GM23338 (cell line): ENCODE measurements at places on chromosomes 3 and 15. TPM values are rescaled to one million over a fixed set of nuclear protein-coding genes. Genes with fewer than 3 reads are reported as not detected.

Gene AGBL1
- total RNA-seq = 0.03 TPM in 1 of 2 replicates, not detected in the other

Gene FETUB
- not detected in 2 replicates for total RNA-seq

GRCh38 chr3:46542344-46542743 lies 23.8 kb downstream of the LRRC2 start:
- H3K27me3 ChIP-seq = no peaks in the 10 kb centered on the region
- H3K36me3 ChIP-seq = no peaks in the 10 kb centered on the region
- no peak overlapping the region for H3K4me3 ChIP-seq
- no peak for DNase-seq
- no peak overlapping the region for H3K27ac ChIP-seq

DNA sequence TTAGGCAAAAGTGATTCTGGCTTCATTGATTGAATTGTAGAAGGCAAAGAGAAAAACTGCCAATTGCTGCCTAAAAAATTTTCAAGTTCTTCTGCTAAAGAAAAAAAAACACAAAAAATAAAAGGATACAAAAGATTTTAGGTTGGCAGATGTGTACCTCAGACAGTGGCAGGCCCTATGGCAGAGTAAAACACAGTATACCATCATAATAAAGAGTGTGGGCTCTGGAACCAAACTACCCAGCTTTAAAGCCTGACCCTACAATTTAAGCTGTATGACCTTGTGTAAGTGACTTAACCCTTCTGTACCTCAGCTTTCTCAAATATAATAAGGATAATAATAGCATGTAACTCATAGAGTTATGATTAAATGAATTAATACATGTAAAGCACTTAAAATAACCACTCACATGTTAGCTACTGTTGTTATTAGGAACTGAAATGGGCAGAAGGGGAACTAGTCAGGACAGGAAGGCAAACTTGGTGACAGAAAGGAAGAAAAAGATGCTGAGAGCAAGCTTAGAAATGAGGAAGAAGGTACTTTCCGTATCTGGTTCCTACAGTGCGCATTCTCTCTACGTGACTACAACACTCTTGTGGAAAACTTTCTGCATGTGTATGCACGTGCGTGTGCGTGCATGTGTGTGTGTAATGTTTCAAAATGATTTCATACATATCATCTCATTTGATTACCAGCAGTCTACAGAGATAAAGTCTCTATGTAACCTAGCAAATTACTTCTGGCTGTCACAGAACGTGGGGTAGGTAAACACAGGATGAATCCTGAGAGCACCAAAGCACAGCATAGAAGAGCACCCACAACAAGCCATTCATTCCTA lies 13.6 kb upstream of the GATM start:
- no peaks in the 10 kb centered on the region for H3K36me3 ChIP-seq
- H3K27ac ChIP-seq = no peak overlapping the region
- peaks cover 20% of the 10 kb centered on the region for H3K27me3 ChIP-seq
- H3K4me3 ChIP-seq = no peak overlapping the region
- no peak for DNase-seq
- no peaks in the 10 kb centered on the region for H3K4me1 ChIP-seq

DNA sequence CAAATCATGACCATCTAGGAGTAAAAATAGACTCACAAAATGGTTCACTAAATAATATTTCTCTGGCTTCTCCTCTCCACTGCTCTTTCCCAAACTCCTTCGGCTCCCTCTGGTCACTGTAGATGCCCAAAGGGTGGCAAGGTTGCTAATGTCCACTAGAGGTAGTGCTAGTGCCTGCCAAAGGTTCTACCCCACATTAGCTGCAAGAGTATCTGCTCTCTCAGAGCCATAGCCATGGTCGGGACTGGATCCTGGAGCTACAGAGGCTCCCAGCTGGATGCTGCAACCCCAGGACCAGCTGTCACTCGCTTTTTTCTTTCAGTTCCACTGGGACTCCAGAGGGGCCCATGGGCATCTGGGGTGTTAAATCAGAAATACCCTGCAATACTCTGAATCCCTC lies 8.5 kb downstream of the HTR3D start:
- no peak overlapping the region for H3K4me3 ChIP-seq
- DNase-seq = peak; percentile 75
- H3K36me3 ChIP-seq = no peaks in the 10 kb centered on the region
- H3K4me1 ChIP-seq = no peaks in the 10 kb centered on the region

DNA sequence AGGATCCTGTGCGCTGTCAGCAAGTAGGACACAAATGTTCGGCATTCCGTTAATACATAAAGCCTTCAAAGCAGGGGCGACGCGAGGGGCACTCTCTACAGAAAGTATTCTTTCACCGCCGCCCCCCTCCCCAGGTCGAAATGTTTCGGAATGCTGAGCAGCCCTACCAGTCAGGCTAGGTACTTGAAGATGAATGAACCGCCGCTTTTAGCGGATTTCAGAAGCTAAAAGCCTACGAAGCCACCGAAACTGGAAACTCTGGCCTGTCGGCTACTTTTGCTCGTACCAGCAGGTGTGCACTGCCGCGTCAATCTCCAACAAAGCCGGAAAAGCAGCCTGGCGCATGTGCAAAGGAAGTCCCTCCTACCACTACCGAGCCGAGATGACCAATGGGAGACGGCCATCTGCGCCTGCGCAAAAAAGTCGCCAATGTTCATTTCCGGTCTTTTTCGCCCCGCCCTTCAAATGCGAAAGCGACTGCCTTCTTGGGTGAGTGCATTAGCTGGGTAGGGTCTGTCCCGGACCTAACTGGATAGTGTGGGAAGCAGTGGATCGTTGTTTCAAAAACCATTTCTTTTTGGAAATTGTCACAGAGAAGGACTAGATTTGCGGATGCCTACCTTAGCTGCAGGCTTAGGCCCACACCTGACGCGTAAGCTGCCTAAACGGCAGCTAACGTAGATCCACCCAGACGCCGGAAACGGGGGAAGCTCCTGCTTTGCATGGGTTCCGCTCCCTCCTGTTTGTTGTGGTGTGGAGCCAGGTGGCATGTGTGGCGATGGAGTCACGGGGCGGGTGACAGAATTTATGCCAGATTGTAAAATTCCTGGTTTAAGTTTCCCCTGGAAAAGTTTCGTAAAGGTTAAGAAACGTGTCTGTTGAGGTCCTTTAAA lies at the start of gene WDR5B:
WDR5B (minus strand) TSS at position 301 of the 893 bp plus-strand sequence. CDS start 534 bp downstream, outside the sequence.
- no peaks in the 10 kb centered on the region; the same call in 1 of the 2 replicates for H3K4me1 ChIP-seq
- DNase-seq = peak; percentile 99
- H3K27ac ChIP-seq = peak within 1 kb of the TSS; percentile 79
- H3K36me3 ChIP-seq = no peaks in the 10 kb centered on the region
- H3K27me3 ChIP-seq = no peaks in the 10 kb centered on the region

- peaks cover 45% of the 10 kb centered on the region for H3K4me1 ChIP-seq
- DNase-seq = no peak
- H3K27me3 ChIP-seq = no peaks in the 10 kb centered on the region
- H3K36me3 ChIP-seq = no peaks in the 10 kb centered on the region
- H3K27ac ChIP-seq = no peak overlapping the region
Observed at GRCh38 chr15:31359702-31360111, 33.1 kb downstream of the KLF13 start.

GRCh38 chr3:50450209-50450921 lies 53.1 kb downstream of the CACNA2D2 start:
- H3K4me1 ChIP-seq = peaks cover 26% of the 10 kb centered on the region; the same call in 1 of the 2 replicates
- H3K4me3 ChIP-seq = no peak overlapping the region
- no peaks in the 10 kb centered on the region; the same call in 1 of the 2 replicates for H3K36me3 ChIP-seq
- H3K27ac ChIP-seq = peak overlapping the region; percentile 76; the same call in 1 of the 2 replicates
- peak; percentile 56 for DNase-seq
- no peaks in the 10 kb centered on the region for H3K27me3 ChIP-seq

GRCh38 chr3:189530822-189531221 lies 100.4 kb upstream of the TP63 start:
- no peak for DNase-seq
- H3K4me3 ChIP-seq = no peak overlapping the region
- H3K27me3 ChIP-seq = no peaks in the 10 kb centered on the region

DNA sequence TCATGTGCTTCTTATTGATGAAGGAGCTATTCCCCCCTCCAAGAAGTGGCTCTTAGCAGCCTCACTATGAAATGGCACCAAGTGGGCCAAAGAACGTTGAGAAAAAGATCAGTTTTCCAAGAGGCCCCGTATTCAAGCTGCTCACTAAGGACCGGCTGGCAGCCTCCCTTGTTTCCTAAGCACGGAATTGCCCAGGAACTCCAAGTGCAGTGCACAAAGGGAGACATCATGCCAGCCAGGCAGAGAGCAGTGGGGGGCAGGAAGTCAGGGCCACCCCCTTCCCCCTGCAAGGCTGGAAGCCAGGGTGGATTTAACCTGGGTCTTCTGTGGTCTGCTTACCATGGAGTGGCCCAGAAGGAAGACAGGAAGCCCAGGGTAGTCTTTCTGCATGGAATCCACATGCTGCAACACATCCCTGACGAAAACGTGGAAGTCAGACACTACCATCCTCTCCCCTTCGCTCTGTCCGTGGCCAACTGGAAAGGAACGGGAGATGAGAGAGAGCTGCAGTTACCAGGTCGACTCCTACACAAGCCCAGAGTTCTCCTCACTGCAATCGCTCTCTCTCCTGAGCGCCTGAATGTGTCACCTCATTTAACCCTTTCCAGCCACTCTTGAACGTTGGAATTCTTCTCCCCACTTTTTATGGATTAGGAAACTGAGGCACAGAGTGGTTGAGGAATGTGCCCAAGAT lies 49.5 kb downstream of the ABTB1 start:
- H3K27ac ChIP-seq = no peak overlapping the region
- H3K36me3 ChIP-seq = no peaks in the 10 kb centered on the region
- DNase-seq = peak; percentile 33
- H3K27me3 ChIP-seq = no peaks in the 10 kb centered on the region
